ENCODE measurements at places on chromosomes 4 and X.

GRCh38 chr4:183241322-183241640 lies 78.8 kb downstream of the CLDN22 start:
- no peak for DNase-seq

- DNase-seq = peak; percentile 34
These were observed 75.0 kb downstream of the ZFYVE28 start for GRCh38 chr4:2343476-2343875.

GRCh38 chr4:186823989-186824388 lies 100.3 kb upstream of the FAT1 start:
- no peak for DNase-seq

- no peak for DNase-seq
These were observed 66.5 kb upstream of the TMEM184C start for GRCh38 chr4:147550626-147551246.

DNA sequence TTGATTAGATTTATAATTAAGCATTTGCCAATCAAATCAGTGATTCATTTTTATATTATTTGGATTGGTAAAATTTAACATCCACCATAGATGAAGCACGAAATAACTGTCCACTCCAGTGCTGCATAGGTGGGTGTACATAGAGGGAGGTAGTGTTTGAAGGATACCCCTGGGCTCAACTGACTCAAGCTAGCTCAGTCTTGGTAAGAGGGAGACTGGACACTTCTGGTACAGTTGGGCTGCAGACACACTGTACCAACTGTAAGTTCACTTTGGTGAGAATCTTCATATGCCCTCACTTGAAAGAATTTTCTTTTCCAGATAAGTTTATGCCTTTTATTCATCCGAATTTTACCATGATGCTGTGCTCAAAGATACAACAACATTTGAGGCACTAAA lies 48.6 kb upstream of the UGT2B15 start:
- no peak for DNase-seq

DNA sequence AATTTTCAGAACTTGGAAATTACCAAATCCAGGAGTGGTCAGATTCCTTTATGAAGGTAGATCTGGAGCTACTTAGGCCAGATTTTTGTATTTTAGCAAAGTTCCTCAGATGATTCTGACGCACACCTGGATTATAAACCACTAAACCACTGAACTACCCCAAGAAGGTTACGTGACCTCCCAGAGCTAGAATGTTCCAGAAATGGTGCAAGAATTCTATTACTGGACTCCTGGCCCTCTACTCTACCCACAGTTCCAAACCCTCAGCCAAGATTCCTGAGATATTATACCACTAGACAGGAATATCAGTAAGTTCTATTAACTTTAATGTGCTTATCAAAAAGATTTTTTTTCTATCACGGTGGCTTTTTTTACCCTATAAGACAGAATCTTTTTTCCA lies 67.1 kb downstream of the ABCG2 start:
- no peak for DNase-seq

- peak; percentile 64 for DNase-seq
These were observed 35.9 kb upstream of the CXCL8 start for GRCh38 chr4:73704314-73705055.

DNA sequence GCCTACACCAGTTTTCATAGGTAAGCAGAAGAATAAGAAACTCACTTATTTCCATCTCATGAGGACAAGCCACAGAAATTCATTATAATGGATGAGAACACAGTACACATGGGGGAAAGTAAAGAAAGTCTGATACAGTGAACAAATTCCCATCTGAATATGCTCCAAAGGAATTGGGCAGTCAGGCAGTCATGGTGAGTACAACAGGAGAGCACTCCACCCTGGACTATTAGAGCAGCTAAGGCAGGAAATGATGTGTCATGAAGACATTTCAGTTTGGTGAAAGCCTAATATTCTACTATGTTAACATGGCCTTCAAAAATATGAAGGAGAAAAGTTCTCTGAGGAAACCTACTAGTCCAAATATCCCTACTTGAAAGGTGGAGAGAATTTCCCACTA lies 92.0 kb upstream of the PRDX4 start:
- DNase-seq = no peak

DNA sequence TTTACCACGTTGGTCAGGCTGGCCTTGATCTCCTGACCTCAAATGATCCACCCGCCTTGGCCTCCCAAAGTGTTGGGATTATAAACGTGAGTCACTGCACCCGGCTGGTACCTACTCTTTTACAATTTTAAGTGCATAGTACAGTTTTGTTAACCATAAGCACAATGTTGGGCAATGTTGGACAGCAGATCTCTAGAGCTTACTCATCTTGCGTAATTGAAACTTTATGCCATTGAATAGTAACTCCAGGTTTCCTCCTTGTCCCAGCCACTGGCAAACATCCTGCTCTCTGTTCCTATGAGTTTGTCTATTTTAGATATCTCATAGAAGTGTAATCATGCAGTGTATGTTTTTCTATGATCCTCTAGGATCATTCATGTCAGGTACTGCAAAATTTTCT lies 9.3 kb upstream of the CPE start:
- no peak for DNase-seq

GRCh38 chr4:60799214-60799613 lies 400.9 kb upstream of the ADGRL3 start:
- no peak for DNase-seq

GRCh38 chrX:107601326-107601725 lies 27.0 kb upstream of the PRPS1 start:
- DNase-seq = no peak

- no peak for DNase-seq
These were observed 52.9 kb downstream of the PGRMC1 start for GRCh38 chrX:119288890-119289393.

- peak; percentile 80 for DNase-seq
These were observed 13.9 kb upstream of the PRDM8 start for GRCh38 chr4:80183250-80184052.

DNA sequence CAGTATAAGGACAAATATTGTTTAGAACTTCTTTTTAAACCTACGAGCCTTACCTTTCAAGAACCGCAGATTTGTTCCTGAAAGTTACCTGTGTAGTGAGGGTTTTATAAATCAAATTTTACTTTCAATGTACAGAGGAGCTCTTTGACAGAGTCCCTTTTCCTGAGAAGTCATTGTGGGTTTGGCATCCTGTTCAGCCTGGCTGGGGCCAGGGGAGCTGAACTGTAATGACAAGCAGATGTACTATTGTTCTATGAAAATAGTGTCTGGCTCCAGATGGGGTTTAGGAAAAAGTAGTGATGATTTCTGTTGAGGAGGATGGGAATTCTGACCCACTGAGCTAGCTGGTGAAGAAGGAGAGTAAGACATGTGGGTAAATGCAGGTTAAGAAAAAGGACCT lies 196.2 kb upstream of the PGRMC2 start:
- no peak for DNase-seq

- DNase-seq = peak; percentile 92
These were observed 37.4 kb upstream of the SPON2 start for GRCh38 chr4:1209821-1210220.

DNA sequence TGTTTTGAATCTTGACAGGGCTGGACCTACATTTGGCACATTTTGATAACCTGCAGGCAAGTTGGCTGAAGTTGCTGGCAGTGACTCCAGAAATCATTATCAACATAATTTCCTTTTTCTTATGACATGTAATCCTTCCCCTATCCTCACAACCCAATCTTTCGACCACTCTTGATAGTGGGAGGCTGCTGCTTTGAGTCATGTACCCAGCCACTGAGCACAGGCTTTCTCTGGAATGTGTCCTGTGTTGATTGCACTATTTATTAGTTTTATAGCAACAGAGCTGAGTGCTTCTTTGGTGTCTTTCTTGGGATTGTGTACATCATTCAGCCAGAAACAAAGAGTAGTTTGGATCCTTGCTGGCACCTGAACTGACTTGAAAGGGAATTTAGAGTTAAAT lies 183.1 kb upstream of the LEF1 start:
- no peak for DNase-seq

DNA sequence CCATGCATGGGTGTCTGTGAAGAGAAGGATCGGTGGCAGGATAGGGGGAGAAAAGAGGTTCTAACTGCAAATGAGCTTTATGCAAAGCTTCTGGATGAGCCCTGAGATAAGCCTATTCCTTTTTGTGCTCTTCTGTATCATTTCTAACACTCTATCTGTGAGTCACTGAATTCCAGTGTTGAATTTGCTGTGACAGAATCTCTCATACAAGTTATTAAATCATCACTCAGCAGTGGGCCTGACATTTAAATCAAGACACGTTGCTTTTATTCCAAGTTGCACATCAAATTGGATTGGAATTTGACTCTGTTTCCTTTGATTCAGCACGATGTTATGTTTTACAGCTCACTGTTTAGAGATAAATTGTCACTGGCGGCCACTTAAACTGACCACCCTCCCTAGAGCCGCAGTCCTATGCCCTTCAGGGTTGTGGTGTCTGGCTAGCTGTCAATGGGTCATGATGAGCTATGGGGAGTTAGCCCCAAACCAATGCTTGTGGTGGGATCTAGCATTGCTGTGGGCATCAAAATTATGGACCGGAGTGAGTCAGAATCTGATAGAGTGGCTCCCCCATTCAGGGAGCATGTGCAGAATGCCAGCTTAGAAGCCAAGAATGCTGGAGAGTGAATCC lies 42.7 kb downstream of the LHFPL1 start:
- no peak for DNase-seq

- DNase-seq = no peak
These were observed 132.9 kb downstream of the CHIC2 start for GRCh38 chr4:53931461-53931961.

DNA sequence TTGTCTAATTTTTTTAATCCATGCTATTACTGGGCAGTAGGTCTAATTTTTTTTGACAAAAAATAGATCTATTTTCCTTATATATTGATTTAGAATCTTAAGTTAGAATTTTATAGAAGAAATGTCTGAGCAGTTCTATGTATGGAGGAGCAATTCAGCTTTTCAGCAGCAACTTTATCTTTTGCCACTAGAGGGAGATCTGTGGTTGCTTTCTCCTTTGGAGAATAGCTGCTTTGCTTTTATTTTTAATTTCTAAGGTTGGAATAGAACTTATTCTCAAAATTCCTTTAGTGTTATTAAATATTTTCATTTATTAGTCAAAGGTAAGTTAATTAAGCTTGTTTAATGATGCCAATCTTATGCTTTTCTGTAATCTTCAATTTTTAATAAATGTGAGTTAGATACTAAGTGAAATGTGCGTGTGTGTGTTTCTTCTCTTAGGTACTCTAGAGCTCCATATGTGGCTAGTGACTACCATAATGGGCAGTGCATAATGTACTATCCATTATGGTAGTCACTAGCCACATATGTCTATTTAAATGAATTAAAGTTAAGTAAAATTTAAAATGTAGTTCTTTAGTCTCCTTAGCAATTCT lies 29.3 kb downstream of the FAM199X start:
- DNase-seq = no peak

- no peak for DNase-seq
These were observed 15.3 kb downstream of the PARM1 start for GRCh38 chr4:74948236-74948635.

- no peak for DNase-seq
These were observed 15.5 kb downstream of the P2RY8 start for GRCh38 chrX:1521459-1521956.

- DNase-seq = no peak
These were observed 1310.8 kb upstream of the AGA start for GRCh38 chr4:178752954-178753525.

DNA sequence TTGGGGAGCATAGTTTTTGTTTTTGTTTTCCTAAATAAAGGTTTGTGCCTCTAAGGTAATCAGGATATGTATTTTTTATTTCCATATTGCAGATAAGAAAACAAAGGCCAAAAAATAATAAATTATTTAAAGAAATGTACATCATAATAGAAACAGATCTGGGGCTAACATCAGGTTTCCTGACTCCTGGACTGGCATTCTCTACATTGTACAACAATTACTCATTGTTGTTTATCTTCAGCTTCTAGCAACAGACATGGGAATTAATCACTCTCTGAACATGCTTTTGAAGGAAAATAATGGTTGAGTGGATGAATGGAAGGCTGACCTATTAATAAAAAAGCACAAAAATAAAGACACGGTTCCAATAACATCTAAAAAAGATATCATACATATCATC lies 146.2 kb downstream of the KCNIP4 start:
- no peak for DNase-seq

GRCh38 chrX:151996347-151996746 lies 21.9 kb upstream of the GABRE start:
- no peak for DNase-seq

DNA sequence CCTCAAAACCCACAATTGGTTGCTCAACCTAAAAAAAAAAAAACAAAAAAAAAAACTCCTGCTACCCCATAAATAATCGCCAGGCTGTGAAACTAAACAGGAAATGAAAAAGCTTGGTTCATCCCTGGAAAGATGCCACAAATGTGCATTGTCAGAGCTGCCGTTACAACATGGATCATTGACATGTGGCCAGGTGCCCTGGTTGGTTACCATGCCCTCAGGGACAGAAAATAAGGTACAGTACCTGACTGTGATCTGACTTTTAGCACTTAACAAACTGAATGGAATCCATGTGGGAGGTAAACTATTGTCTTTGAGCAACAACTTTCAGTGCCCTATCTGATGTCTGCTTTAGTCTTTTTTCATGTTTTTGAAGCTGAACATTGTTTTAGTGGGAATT lies 118.0 kb upstream of the RPL34 start:
- DNase-seq = no peak

DNA sequence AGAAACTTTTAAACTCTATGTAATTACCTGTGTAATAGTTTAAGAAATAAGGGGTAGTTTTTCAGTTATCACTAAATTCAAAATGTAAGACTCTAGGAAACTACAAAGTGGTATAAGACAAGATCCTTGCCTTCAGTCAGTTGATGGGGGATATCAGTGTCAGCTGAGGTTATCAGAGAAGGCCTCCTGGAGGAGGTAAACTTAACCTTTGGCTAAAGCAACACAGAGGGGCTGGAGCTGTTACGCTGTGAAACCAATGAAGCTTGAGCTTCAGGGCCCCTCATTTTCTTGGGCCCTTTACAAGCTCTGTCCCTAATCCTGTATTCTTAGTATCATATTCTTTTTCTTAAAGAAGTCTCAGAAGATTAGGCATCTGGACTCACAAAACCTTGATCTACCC lies 35.9 kb downstream of the FAM13A start:
- DNase-seq = no peak

GRCh38 chr4:41611124-41611838 lies 73.3 kb downstream of the LIMCH1 start:
- DNase-seq = no peak

- DNase-seq = no peak
These were observed 7.4 kb downstream of the DCAF8L2 start for GRCh38 chrX:27597508-27597907.

DNA sequence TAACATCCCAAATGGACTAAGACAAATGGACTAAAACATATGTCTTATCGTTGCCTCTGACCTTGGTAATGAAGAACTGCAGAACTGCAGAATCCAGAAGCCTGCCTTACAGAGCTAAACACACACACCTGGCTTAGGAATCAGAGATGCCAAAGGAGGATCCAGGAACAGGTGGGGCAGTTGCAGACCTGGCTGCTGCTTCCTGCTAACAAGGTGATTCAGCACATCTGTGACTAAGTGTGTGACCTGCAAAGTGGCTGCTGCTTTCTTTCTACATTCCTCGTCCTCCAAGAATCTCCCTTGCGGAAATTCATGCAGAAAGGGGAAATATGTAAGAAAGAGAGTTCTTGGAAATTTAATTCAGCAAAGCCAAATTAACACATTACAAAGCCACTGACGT lies 96.8 kb upstream of the NLGN4X start:
- no peak for DNase-seq

Data from Right ventricle myocardium inferior (tissue), 1 donor.